ENCODE measurements at places on chromosomes 4 and X.

DNA sequence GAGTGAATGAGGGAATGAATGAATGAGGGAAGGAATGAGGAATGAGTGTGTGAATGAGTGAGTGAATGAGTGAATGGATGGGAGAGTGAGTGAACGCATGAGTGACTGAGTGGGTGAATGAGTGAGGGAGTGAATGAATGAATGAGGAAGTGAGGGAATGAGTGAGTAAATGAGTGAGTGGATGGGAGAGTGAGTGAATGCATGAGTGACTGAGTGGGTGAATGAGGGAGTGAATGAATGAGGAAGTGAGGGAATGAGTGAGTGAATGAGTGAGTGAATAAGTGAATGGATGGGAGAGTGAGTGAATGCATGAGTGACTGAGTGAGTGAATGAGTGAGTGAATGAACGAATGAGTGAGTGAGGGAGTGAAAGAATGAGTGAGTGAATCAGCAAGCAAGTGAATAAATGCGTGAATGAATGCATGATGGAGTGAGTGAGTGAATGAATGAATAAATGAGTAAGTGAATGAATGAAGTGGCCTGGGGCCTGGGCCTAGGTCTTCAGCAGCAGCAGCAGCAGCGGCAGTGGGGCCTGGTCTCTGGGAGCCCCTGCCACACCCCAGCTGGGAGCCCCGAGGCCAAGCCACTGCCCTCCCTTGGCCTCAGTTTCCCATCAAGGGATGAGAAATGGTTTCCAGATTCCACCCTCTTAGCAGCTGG is 16.2 kb upstream of the PSAPL1 start:
- DNase-seq: no peak

- no peak for DNase-seq
Measured at GRCh38 chr4:139715746-139716391, 50.2 kb downstream of the MGST2 start.

DNA sequence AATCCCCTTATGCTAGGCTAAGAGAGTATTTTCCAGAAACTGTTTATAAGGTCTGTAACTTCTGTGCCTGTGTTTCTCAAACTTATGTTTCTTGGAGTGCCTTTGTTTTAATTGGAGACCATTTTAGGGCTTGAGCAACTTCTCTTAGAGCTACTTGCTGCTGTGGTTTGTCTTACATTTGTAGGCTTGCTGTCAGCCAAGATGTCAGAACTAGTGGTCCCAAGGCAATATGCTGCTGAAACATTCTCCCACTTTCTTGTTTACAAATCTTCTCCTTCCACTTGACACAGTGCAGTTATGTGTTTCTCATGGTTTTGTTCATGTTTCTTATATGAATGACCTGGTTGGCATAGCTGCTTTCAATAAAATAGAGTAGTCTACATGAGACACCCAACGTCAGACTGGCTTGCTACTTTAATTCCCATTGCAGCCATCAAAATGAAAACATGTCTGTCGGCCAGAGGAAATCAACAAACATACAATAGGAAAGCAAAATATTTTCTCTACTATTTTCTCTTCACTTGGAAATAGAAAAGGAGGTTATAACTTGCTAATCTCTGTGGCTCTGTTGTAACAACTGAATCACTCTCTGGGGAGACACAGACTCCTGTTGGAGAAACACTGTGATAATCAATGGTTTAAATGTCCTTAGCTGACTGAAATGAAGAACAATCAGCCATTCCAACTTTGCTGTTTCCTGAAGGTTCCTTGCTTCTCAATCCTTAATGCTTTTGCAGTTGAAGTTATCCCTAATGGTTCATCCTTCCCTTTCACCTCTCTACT is 426.4 kb downstream of the PDGFC start:
- DNase-seq: no peak

DNA sequence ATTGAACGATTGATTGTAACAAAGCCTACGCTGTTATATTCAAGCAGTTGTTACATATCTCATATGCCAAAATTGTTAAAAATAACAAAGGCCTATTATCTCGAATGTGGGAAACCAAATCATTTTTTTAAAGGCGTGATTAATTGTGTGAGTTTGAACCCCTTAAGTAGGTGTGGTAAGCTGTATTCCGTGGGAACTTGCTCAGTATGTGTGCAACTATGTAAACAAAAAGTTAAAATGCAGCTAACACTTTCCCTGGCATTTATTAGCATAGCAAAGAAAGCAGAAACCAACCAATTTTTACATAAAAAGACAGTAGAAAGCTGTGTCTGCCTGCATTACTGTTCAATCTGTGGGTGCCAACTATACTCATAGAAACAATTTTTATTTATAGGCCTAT is 166.0 kb upstream of the HAND2 start:
- DNase-seq: no peak
